Endothelial cell of umbilical vein (primary cell): ENCODE measurements at places on chromosomes 16 and 17. TPM values are rescaled to one million over a fixed set of nuclear protein-coding genes. Genes with fewer than 3 reads are reported as not detected.

- no peaks in the 10 kb centered on the region for H3K36me3 ChIP-seq
- H3K4me1 ChIP-seq: no peaks in the 10 kb centered on the region
- no peaks in the 10 kb centered on the region for H3K27me3 ChIP-seq
- no peak overlapping the region for H3K4me3 ChIP-seq
- DNase-seq: no peak
- H3K27ac ChIP-seq: no peak overlapping the region
These were observed 25.0 kb downstream of the RMI2 start for GRCh38 chr16:11370084-11370931.

The ZSCAN10 gene
- not detected in 2 replicates for total RNA-seq

The SLFN12L gene
- not detected in 2 replicates for total RNA-seq

The CTRB1 gene
- total RNA-seq: not detected in 2 replicates

The CFAP97D1 gene
- not detected in 2 replicates for total RNA-seq

The KRTAP4-2 gene
- not detected in 2 replicates for total RNA-seq

The GNAO1 gene
- not detected in 2 replicates for total RNA-seq

The ATP2C2 gene
- total RNA-seq: not detected in 2 replicates

DNA sequence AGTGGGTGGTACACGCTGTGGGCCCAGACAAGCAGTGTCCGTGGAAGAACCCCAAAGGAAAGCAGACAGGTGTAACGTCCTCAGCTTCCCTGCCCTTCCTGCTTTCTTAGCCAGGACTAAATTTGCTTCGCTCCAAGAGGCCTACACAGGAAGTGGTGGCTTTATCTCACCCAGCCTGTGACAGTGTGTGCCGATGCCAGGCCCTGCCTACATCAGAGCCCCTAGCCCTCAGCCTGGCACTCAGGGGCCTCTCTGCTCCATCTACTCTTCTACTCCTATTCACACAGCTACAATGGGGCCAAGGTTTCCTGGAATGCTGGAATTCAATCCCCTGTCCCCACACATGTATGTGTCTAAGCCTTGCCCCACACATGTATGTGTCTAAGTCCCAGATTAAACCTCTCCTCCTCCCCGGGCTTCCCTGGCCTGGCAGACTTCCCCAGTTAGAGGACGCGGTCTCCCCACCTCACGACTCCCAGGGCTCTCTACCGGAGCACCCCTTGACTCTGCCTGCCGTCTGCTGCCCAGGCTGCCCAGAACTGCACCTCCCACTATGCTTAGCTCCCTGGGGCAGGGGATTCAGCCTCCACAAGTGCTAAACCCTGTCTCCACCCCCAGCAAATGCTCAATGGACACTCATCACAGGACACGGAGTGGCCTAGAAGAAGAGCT, 8.2 kb downstream of the PGAP3 start:
- no peak overlapping the region for H3K27ac ChIP-seq
- no peaks in the 10 kb centered on the region for H3K4me1 ChIP-seq
- H3K36me3 ChIP-seq: no peaks in the 10 kb centered on the region
- no peak for DNase-seq
- no peaks in the 10 kb centered on the region for H3K27me3 ChIP-seq

The SYT17 gene
- total RNA-seq: 1.8 and 1.9 TPM in 2 replicates

DNA sequence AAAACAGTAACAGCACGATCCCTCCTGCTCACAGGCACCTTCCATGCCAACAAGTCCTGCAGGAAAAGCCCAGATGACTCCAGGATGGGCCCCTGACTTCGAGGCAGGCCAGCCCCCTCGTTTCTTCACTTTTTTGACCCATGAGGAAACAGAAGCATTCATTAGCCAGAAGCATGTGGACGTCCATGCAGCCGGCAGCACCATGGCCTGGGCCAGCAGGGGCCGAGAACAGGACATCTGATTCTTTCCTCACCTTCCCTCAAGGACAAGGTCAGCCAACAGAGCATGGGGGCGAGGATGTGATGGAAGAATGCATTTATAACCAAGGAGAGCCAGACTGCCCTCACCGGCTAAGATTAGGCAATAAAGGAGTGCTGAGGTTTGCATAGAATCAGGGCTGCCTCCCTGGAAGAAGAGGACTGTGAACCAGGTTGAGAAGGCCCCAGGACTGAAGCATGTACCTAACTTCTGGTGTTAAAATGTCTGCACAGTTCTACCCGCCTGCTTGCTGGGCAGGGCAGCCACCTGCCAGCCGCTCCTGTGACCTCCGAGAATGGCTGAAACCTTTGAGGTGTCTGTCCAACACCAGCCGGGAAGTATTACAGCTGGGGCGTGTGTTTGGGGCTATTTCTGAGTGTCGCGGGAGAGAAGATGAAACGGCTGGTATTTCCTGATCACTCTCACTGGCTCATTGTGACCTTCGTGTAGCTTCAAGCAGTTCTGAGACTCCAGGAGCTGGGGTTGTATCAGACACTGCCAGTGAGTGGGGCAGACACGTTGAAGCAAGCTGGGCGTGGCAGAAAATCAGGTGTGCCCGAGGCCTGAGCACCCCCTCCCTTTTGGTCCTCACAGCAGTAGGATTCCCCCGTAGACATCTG, 94.0 kb upstream of the TNRC6C start:
- no peaks in the 10 kb centered on the region for H3K36me3 ChIP-seq
- H3K4me3 ChIP-seq: no peak overlapping the region
- no peaks in the 10 kb centered on the region for H3K4me1 ChIP-seq

GRCh38 chr16:2088759-2089358, 41.1 kb downstream of the TSC2 start:
- H3K27me3 ChIP-seq: no peaks in the 10 kb centered on the region
- no peak overlapping the region for H3K4me3 ChIP-seq
- H3K36me3 ChIP-seq: peaks cover 32% of the 10 kb centered on the region

- no peaks in the 10 kb centered on the region for H3K4me1 ChIP-seq
- no peak overlapping the region for H3K27ac ChIP-seq
- H3K27me3 ChIP-seq: no peaks in the 10 kb centered on the region
- H3K4me3 ChIP-seq: no peak overlapping the region
These were observed 119.8 kb upstream of the CDH13 start for GRCh38 chr16:82506692-82507670.

DNA sequence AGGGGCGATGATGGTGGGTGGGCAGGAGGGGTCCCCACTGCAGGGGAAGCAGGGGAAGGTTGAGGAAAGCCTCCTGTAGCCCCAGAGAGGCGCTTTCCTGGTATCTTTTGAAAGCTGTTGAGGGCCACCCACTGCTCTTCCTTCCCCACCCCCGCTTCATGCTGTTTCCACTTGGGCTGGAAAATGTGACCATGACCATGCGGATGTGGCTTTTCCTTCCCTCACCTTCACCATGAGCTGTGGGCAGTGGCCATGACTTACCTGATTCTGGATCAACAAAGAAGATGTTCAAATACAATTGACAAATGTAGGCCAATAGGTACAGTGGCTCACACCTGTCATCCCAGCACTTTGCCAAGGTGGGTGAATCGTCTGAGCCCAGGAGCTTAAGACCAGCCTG, 13.8 kb downstream of the MVP start:
- H3K27me3 ChIP-seq: no peaks in the 10 kb centered on the region
- H3K27ac ChIP-seq: no peak overlapping the region
- no peaks in the 10 kb centered on the region for H3K4me1 ChIP-seq
- H3K4me3 ChIP-seq: no peak overlapping the region

The KRTAP4-16 gene
- total RNA-seq: not detected in 2 replicates

The ALOX15B gene
- total RNA-seq: not detected in 2 replicates

- no peak for DNase-seq
- no peaks in the 10 kb centered on the region for H3K27me3 ChIP-seq
- H3K36me3 ChIP-seq: no peaks in the 10 kb centered on the region
- no peak overlapping the region for H3K4me3 ChIP-seq
- H3K27ac ChIP-seq: no peak overlapping the region
- H3K4me1 ChIP-seq: no peaks in the 10 kb centered on the region
These were observed 156.0 kb downstream of the GSG1L start for GRCh38 chr16:27907457-27907972.

The CNGB1 gene
- total RNA-seq: not detected in 2 replicates

DNA sequence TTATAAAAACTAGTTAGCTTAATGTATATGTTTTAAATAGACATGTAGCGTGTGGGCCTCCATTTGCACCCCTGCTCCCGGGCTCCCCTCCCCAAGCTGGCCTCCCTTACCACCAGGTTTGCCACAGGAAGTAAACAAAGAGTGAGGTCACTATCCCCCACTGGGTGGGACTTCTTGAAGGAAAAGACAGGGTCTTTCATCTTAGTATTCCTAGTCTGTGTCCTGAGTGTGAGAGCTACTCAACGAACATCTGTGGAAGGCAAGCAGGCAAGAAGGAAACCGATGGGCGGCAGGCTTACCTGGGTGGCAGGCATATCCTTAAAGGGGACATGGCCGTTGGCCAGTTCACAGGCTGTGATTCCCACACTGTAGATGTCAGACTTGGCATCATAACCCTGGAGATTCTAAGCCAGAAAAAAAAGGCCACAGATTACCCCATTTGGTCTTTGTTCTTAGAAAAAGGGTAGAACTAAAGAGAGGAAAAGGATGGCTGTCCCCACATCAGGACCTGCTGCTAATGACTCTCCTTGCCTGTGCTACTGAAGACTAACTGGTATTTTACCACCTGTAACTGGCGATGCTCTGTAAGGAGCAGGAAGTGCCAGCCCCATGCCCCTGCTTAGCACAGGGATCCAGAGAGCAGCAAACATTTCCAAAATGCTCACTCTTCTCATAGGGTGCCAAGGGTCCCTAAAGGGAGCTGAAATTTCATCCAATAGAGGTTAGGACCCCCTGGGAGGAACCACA, 6.6 kb upstream of the LIMD2 start:
- no peaks in the 10 kb centered on the region for H3K27me3 ChIP-seq
- H3K4me3 ChIP-seq: no peak overlapping the region
- no peaks in the 10 kb centered on the region for H3K36me3 ChIP-seq
- peaks cover 10% of the 10 kb centered on the region for H3K4me1 ChIP-seq

The EVI2A gene
- 0.22 TPM in 1 of 2 replicates, not detected in the other for total RNA-seq

The CCL8 gene
- not detected in 2 replicates for total RNA-seq

The SPAG5 gene
- 85.4 and 90.6 TPM in 2 replicates for total RNA-seq

The CCDC154 gene
- 0.25 and 0.75 TPM in 2 replicates for total RNA-seq

The TMEM94 gene
- total RNA-seq: 68.4 and 69.2 TPM in 2 replicates

DNA sequence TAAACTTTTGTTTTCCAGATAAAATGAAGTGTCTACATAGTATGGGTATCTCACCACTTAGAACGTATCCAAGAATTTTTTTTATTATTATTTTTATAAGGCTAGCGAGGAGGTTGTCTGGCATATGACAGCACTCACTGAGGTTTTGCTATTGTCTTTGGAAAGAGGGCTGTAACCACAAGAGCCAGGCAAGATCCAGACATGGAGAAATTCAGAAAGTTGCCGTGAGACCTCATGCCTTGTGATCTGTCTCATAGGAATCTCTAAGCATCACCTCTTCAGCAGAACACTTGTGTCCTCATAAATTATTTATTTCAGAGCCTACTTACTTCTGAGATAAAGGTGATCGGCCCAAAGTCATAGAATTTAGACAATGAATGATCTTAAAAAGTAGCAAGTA, 410.8 kb downstream of the CDH11 start:
- no peak overlapping the region for H3K27ac ChIP-seq
- H3K4me3 ChIP-seq: no peak overlapping the region
- H3K4me1 ChIP-seq: no peaks in the 10 kb centered on the region
- no peak for DNase-seq

The KRTAP9-9 gene
- total RNA-seq: not detected in 2 replicates

The ABCA9 gene
- total RNA-seq: 2.0 and 2.7 TPM in 2 replicates
